ENCODE measurements at places on chromosomes 3 and 15.
A peak's percentile ranks its signal among the peaks of the same experiment; 100 is the strongest.

DNA sequence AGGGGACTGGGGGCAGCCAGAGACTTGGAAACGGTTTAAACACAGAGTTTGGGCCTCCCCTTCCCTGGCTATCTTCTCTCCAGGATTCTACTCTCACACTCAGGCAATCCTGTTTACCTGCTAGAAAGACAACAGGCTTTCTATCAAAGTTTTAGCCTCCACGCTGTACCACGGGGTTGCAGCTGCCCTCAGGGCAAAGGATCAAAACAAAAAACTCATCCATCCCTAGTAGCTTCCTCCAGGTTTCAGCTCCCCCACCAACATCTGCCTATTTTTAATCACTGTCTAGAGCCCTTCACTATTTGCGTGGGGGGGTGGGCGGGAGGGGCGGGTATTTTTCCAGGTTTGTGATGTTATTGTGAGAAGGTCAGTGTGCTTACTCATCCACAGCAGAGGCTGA lies 286.8 kb upstream of the TRIM42 start:
- no peak for DNase-seq

GRCh38 chr3:194165271-194166018 lies 29.5 kb downstream of the HES1 start:
- no peak for DNase-seq

DNA sequence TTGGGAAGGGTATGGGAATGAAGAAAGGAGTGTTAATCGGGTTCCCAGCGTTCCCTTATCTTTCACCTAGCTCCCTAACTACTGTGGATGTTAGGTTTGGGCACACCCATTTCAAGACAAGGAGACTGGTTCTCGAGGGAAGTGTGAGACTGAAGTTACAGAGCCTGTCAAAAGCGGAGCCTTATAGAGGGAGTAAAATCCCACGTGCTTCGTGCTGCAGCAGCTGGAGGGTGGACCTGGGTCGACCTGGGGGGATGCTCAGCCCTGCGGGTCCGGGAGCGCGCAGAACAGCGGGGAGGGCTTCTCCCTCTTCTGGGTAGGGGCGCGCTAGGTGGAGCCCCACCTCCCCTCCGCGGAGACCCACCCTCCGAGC lies 314 bp upstream of the TMED3 start:
- DNase-seq, result peak; percentile 44

DNA sequence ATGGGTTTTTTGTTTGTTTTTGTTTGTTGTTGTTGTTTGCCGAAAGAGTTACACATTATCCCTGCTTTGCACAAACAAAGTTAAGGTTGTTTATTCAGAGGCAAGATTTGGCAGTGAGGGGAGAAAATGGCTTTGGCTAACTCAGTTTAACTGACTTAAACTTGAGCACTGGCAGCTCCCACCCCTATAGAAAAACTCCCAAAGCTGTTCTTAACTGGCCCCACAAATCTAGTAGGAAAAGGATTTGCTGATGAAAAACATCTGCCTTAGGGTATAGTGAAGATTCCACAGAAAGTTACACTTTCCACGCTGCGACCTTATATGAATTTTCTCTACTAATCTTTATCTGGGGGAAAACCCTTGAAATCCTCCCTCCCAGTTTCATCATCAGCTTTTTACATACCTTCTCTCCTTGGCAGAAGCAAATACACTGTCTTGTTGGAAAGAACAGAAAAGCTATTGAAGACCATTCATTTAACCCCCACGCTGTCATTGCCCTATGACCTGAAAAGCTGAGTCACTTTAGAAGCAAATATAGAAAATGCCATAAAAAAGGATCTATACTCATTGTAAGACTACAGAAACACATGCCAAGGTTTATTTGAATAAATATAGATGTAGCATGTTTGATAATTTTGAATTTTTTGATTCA lies 551.7 kb downstream of the NR2F2 start:
- peak; percentile 6 for DNase-seq

GRCh38 chr3:44018926-44019325 lies 222.8 kb upstream of the TOPAZ1 start:
- no peak for DNase-seq

GRCh38 chr3:39718674-39719595 lies 90.5 kb upstream of the MYRIP start:
- peak; percentile 37 for DNase-seq

GRCh38 chr3:192514754-192515663 lies 212.3 kb downstream of the FGF12 start:
- peak; percentile 72 for DNase-seq

DNA sequence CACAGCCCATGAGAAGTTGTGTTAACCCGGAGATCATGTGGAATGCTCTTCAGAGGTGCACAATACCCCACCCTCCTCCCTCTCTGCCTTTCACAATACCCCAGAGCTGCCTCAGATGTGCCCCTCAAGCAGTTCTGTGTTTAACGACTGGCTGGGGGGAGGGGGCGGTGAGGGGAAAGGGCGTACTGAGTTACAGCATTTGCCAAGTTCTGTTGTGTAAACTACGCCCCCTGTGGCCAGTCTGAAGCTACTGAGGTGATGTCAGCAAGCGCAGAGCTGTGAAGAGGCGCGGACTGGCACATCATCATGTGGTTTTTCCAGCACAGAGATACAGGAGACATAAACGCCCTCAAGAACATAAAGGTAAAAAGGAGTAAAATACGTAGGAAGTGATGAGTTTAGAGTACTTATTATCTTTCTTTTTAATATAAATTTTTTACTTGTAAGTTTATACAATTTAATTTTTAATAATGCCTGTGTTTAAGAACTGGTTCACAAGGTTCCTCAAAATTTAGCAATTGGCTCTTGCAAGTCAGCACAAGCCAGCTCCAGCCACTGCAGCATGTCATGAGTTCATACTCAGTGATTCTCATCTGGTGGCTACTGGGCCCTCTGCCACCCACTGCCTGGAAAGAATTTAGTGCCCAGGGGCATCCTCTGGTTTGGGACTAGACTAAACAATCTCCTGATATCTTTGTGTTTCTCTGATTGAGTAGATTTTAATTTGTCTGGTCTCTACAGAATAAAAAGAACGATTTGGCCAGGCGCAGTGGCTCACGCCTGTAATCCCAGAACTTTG lies 1.7 kb downstream of the EPB42 start:
- DNase-seq, result peak; percentile 21

- DNase-seq, result no peak
These were observed 497.0 kb downstream of the RBMS3 start for GRCh38 chr3:29777869-29778268.
